ENCODE measurements at places on chromosomes 16 and 17. TPM values are rescaled to one million over a fixed set of nuclear protein-coding genes. Genes with fewer than 3 reads are reported as not detected.

GRCh38 chr16:58755989-58756649 is 22.0 kb upstream of the GOT2 start:
- DNase-seq: peak; percentile 69

GRCh38 chr16:27333549-27333948 is 19.8 kb downstream of the IL4R start:
- no peak for DNase-seq

- DNase-seq: no peak
Measured at GRCh38 chr16:26071101-26071866, 379.5 kb downstream of the HS3ST4 start.

DNA sequence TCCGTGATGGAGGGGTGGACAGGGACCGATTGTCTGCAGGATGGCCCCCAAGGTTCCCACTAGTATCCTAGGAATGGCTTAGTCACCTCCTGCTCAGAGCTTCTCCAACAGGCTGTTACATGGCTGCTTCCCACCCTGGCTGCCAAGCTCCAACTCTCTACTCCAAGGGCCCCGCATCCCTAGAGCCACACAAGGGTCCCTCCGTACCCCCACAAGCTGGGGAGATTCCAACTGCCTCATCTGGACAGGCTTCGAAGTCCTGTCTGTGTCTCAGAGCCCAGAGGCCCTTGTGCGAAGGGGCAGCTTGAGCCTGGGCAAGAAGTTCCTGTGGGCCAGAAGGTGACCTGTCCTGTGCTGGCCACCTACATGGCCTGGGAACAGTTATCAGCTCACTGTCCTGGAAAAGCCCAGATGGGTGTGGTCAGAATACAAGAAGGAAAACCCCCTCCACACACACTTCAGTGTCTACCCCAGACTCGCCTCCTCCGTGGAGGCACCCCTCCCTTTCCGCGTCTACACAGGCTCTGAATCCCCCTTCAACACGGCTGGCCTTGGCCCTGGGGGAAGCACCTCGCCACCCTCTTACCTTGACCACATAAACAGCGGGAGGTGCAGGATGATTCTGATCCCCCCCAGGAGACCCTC is 586 bp downstream of the MEAK7 start:
- no peak for DNase-seq

- DNase-seq: no peak
Measured at GRCh38 chr17:62723842-62724241, 84.3 kb downstream of the MARCHF10 start.

- no peak for DNase-seq
Measured at GRCh38 chr17:29791336-29792080, 138.5 kb downstream of the SSH2 start.

- no peak for DNase-seq
Measured at GRCh38 chr16:70381604-70382342, 35.1 kb downstream of the DDX19A start.

DNA sequence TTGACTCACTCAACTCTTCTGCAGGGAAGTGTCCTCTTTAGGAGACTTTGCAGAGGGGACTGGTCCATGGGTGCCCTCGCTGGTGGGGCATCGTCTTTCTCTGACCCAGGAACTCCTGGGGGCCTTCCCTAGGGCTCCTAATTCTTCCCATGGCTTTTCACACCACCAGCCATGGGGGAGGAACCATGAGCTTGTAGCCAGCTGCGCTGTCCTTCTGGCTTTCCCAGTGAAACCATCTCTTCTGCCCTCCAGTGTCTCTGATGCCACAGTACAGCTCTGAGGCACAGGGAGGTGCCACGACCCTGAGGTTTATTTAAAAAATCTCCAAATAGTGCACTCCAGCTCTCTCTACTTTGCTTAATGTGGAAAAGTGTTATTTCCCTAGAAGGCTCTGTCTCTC is 78.6 kb downstream of the SDR42E1 start:
- no peak for DNase-seq

DNA sequence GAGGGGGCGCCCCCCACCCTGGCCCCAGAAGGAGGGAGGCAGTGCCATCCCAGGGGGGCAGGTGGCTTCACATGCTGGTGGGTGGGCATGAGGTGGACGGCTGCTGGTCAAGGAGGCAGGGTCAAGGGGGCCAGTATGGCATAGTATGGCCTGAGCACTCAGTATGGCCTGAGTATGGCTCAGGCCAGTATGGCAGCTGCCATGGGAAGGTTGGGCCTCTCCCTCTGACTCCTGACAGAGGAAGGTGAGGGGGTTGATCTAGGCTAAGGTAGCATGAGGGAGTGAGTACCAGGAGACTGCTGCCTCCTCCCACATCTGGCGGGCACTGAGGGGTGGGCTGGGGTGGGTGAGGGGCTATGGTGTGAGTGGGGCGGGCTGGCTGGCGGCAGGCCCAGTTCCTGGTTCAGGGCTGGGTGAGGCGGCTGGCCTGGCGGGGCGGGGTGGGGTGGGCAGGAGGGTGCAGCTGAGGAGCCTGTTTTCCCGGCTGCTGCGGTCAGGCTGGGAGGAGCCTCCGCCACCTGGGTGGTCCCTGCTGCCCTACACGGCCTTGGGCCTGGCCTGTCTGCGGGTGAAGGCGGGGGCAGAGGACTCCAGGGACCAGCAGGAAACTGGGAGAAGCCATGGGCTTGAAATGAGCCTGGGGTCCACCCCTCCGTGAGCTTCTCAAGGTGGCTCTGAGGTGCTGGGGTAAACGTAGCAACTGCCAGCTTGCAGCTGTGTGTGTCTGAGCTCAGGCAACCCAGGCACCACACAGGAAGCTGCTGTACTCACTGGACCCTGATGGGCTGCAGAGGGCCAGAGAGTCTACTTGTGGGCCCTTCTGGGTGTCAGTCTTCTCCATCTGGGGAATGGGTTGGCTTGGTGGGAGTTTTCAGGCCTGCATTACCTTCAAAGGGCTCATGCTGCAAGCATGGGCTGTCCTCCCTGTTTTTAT is 57.0 kb downstream of the RAI1 start:
- no peak for DNase-seq

The MRPS7 gene
- total RNA-seq: 143 TPM

The DHRS7C gene
- 32.5 TPM for total RNA-seq

The ZCCHC14 gene
- 16.9 TPM for total RNA-seq

The TANGO6 gene
- 12.4 TPM for total RNA-seq

The ZSCAN10 gene
- not detected for total RNA-seq

The CCL23 gene
- total RNA-seq: not detected

The CLDN7 gene
- 2.2 TPM for total RNA-seq

The PRAC2 gene
- total RNA-seq: not detected
